Activated CD4-positive, alpha-beta T cell treated with anti-CD3 and anti-CD28 coated beads, Interleukin-2, amount 50 U/mL, for 48 hours (primary cell): ENCODE measurements at places on chromosomes 2 and 18.

- DNase-seq, result no peak
These were observed 161.0 kb upstream of the ZFP36L2 start for GRCh38 chr2:43387092-43388062.

DNA sequence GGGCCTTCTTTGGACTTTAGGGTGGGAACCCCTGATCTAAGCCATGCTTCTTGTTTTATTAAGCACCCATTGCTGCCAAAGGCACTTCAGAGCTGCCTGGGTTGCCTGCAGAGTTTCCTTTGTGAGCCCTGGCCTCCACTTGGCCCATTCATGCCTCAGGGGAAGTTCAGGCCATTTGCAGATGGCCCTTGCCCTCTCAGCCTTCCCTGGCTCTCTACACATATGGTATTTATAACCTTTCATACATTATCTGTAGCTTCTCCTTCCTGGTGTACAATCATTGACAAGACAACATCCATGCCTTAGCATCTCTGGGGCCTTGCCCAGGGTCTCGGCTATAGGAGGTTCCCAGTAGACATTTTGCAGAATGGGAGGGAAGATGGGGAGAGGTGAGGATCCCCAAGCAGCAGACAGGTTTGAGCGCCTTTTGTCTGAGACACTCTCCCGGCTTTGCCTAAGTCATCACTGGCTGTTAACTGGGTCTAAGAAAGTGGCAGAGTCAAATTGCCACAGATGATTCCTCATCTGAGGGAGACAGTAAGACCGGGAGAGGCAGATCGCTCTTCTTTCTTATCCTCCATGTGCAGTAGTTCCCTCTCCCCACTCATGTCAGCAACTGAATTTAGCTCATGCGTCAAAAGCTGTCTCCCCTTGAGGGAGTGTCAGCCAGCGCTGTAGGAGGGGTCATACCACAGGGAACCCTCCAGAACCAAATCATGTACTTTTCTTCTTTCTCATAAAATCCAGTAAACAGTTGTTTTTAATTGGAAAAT, 2.7 kb downstream of the EHD3 start:
- DNase-seq, result no peak

- no peak for DNase-seq
These were observed 57.1 kb upstream of the MSH6 start for GRCh38 chr2:47725808-47726207.

- no peak for DNase-seq
These were observed 39.8 kb downstream of the PPP4R1 start for GRCh38 chr18:9574473-9575115.

GRCh38 chr18:74468547-74469061, 11.5 kb upstream of the DIPK1C start:
- no peak for DNase-seq

- no peak for DNase-seq
These were observed 39.5 kb downstream of the TMEM247 start for GRCh38 chr2:46518861-46519260.

- no peak for DNase-seq
These were observed 57.9 kb downstream of the ZNF638 start for GRCh38 chr2:71389384-71390072.

GRCh38 chr2:38947241-38948239, 57.9 kb downstream of the ARHGEF33 start:
- peak; percentile 79 for DNase-seq

DNA sequence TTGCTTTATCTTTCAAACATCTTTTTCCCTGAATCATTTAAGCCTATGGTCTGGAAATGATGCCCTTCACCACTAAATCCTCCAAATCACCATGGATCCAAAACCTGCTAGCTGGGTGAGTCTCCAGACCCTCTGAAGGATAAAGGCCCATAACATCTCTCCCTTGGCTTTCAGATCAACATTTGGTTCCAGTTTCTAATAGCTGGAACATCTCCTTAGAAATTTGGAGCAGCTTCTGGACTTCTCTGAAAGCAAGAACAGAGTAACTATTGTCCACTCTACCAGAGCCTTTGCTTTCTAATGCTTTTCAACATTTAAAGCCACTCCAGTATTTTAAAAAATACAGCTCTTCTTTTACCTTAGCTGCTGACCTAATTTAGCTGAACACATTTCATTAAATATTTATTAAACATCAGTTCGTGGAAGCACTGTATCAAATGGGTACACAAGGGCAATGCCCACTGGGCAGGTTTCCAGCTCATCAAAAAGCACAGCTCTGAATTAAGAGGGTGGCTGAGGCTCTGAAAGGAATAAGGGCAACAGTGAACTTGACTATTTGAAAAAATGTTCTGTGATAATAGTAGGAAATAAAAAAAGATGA, 75.3 kb downstream of the GALNT3 start:
- no peak for DNase-seq

DNA sequence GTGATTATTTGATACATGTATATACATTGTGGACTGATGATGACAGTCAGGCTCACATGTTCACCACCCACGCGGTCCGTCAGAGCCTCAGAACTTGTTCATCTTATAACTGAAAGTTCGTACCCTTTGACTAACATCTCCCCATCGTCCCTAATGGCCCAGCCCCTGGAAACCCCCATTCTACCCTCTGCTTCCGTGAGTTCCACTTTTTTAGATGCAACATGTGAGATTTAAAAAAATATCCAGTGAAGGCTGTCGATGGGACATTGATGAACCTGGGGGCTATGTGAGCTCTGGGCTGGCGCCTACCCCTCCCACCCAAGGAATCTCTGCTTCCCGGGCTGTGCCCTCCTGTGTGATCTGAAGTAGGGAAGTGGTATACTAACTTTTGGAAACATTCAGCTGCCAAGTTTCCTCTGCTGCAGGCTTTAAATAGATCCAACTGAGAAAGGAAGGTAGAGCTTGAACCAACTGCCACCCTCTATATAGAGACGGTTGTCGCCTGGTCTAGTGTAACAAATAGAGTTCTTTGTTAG, 163.8 kb downstream of the FAM210A start:
- DNase-seq, result peak; percentile 94
